ENCODE measurements at places on chromosomes 2 and 18.

- DNase-seq = no peak
Observed at GRCh38 chr2:242048479-242048878, 178.9 kb downstream of the RTP5 start.

DNA sequence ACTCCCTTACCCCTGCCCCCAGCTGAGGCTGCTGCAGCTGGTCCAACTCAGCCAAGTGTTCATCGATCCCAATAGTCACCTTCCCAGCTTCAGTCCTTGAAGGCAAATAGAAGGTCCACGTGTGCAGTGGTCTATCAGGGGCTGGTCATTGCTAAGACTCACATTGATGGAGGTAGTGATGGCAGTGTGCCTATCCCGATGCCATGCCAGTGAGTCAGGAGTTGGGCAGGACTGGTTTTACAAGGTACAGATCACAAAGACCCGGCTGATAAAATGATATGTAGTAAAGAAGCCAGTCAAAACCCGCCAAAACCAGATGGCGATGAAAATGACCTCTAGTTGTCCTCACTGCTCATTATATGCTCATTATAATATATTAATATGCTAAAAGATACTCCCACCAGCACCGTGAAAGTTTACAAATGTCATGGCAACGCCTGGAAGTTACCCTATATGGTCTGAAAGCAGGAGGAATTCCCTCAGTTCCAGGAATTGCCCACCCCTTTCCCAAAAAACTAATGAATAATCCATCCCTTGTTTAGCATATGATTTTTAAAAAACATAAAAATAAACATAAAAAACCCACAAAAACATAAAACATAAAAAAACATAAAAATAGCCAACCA is 2.9 kb upstream of the C2orf80 start:
- no peak for DNase-seq

DNA sequence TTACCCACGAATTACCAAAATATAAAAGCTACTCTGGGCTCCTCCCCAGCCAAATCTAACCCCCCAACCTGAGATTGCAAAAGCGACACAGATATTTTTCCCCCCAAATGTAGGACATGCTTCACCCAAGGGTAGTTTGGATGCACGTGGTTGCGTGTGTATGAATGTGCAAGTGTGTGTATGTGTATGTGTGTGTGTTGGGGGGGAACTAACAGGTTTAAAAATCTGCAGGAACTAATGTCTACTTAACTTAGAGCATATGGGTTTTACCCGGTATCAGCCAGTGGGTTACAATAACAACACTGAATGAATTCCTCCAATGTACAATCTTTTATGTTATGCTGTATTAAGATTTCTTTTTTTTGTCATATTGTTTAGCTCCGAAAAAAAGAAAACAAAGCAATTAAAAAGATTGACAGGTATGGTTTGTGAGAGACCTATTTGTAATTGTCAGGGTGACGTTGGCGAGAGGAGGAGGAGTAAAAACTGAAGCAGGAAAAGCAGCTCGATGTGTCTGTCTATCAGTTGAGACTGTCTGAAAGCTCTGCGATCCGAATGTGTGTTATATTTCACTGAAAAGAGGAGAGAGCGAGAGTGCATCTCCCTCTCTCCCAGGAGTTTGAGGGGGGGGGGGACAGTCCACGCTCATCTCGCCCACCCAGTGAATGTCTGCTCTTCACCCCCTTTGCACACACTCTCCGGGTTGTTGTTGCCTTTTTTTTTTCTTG is at the start of gene TSHZ1:
Gene TSHZ1, plus strand, starts transcription at position 524 of the 728 bp plus-strand sequence. CDS start 1,080 bp downstream, outside the sequence.
- no peak for DNase-seq

DNA sequence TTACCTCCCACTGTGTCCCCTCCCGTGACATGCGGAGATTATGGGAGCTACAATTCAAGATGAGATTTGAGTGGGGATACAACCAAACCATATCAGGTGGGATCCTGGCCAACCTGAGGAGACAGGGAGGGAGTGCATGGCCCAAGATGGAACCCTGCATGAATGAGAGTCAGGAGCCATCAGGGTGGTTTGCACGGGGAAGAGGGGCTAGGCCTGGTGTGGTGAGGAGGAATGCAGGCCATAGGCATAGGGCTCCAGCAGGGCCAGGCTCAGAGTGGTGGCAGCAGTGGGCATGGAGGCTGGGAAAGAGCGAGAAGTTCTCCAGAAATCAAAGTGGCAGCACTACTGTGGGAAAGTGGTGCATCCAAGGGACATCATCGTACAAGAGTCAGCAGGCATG is 74.0 kb upstream of the BCL2L11 start:
- DNase-seq = no peak

- DNase-seq = no peak
Observed at GRCh38 chr2:206158563-206159345, 490 bp downstream of the NDUFS1 start.

- no peak for DNase-seq
Observed at GRCh38 chr2:168174756-168175155, 72.6 kb downstream of the STK39 start.

GRCh38 chr2:17375262-17375661 is 143.0 kb downstream of the RAD51AP2 start:
- DNase-seq = no peak

GRCh38 chr2:27502142-27502541 is 5.5 kb downstream of the GCKR start:
- no peak for DNase-seq

GRCh38 chr2:231467613-231468530 is 3.6 kb upstream of the NCL start:
- DNase-seq = no peak

DNA sequence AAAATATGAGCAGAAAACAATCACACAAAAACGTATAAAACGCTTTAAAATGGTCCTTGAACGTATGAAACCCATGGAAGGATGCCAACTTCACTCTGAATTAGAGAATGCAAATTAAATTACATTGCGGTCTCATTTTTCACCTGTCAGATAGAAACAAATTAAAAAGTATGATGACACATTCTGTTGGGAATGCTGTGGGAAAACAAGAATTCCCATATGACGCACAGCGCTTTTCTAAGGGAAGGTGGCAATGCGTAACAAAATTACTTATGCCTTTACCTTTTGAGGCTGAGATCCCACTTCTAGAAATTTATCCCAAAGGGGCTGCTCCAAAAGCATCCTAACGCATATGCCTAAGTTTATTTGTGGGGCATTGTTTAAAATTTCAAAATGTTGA is 3.8 kb upstream of the RPS7 start:
- DNase-seq = no peak

- DNase-seq = no peak
Observed at GRCh38 chr2:198203336-198204069, 399.1 kb downstream of the PLCL1 start.

DNA sequence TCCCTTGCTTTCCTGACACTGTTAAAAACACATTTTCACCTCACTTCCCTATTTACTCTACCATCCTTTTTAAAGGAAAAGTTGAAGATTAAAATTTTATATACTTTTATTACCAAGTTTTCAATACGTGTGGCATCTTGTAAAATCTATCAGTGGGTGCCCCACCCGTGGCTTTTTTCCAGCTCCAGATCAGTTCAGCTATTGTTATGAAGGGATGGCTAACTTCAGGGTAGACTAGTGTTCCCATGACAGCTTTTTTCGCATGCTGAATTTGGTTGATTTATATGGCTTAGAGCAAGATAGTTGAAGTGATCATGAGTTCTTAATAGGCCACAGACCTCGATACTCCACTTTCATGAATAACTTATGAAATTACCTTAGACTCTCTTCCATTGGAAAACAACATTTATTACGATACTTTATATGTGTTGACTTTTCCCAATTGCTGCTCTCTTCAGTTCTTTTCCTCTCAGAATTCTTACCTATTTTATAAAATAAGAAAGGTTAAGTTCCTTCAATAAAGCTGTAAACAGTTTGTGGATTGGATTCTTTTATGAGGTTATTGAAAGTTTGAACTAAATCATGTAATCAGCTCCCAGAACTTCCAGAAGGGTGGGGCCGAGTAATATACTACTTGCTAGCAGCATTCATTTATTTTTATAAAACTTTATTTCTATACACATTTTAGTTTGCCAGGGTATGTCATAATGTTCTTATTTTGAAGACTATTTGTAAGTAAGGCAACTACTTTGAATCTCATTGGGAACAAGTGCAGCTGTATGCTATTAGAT is 680.9 kb downstream of the SATB2 start:
- DNase-seq = no peak

DNA sequence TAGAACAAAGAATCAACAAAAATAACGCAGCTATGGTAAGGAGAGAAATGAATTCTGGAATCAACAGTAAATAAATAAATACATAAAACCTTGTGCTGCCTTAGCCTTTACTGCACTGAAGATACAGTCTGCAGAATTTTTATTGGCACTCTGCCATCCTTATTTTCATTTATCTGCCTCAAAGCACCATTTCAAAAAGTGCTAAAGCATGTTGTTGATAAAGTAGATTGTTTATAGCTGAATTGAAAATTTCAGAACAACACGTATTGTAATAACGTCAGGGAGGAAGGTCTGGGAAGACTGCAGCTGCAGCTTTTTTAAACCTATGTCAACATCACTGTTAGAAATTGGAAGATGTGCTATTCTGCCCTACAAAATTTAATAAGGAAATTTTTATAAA is 787.2 kb downstream of the PLCL1 start:
- DNase-seq = no peak

- no peak for DNase-seq
Observed at GRCh38 chr2:240182476-240182875, 42.0 kb upstream of the OTOS start.

DNA sequence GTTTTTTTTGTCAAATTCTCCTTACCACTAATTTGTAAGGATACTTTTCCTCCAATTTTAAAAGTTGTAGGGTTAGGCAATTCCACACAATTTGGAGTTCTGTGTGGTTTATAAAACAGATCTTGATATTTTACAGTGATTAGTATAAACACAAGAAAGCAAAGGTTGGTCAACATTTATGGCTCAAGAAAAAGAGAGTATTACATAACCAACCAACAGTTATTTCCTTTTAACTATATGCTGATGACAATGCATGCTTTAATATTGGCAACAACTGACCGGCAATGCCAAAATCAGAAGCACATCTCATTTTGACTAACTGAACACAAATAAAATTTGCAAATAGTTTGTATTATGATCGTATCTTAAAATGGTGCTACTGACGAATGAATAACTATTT is 137.2 kb downstream of the CDH2 start:
- DNase-seq = no peak

- no peak for DNase-seq
Observed at GRCh38 chr2:183291436-183291835, 167.2 kb downstream of the NUP35 start.

GRCh38 chr18:68024716-68025115 is 508.2 kb upstream of the DSEL start:
- no peak for DNase-seq

GRCh38 chr2:211407076-211407475 is 850.7 kb downstream of the CPS1 start:
- no peak for DNase-seq

- DNase-seq = no peak
Observed at GRCh38 chr2:45964223-45964841, 312.9 kb downstream of the PRKCE start.

GRCh38 chr2:145723872-145724271 is 1204.0 kb upstream of the ZEB2 start:
- no peak for DNase-seq

- no peak for DNase-seq
Observed at GRCh38 chr2:11744631-11745394, 1.6 kb upstream of the LPIN1 start.

GRCh38 chr2:42385225-42385624 is 24.2 kb upstream of the COX7A2L start:
- no peak for DNase-seq

DNA sequence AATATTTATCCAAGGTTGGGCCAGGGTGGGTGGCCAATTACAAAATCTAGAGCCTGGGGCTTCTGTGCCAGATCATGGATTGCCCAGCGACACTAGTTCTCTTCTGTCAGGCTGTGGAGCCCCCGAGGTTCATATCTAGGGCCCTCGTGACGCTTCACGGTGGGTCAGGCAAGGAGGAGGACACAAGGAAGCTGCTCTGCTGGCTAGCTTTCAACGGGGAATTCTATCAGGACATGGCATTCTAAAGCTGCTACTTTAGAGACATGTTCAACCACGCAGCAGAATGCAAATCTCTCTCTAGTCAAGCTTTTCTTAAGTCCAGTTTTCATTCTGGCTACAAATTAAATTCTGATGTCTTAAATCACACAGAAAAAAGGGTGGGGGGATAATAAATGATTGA is 180.2 kb downstream of the THADA start:
- DNase-seq = no peak

GRCh38 chr2:35978218-35978617 is 377.4 kb upstream of the CRIM1 start:
- no peak for DNase-seq

GRCh38 chr2:215320679-215321078 is 8.8 kb downstream of the ATIC start:
- DNase-seq = no peak

GRCh38 chr18:46152436-46152807 is 48.2 kb downstream of the HAUS1 start:
- no peak for DNase-seq

DNA sequence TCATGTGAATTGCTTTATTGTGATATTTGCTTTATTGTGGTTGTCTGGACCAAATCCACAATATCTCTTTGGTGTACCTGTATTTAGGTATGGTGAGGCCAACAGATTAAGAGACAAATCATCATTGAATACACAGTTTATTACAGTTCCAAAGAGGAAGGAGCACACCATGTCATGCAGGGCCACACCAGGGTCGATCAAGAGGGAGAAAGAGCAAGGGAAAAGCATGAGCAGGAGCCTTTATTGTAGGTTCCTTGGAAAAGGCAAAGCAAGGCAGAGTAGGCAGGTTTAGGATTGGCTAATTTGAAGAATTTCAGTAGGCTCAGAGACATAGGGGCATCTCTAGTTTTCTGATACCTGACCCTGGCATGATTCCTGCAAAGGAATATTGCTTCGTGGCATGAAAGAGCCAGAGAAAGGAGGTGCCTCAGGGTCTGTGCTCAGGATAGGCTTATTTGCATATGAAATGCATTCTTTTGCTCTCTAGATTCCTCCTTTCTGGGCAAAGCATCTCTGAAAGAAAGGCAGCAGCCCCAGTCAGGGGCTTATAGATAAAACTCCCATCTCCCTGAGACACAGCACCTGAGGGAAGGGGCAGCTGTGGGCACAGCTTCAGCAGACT is 214.2 kb upstream of the ERBB4 start:
- no peak for DNase-seq

DNA sequence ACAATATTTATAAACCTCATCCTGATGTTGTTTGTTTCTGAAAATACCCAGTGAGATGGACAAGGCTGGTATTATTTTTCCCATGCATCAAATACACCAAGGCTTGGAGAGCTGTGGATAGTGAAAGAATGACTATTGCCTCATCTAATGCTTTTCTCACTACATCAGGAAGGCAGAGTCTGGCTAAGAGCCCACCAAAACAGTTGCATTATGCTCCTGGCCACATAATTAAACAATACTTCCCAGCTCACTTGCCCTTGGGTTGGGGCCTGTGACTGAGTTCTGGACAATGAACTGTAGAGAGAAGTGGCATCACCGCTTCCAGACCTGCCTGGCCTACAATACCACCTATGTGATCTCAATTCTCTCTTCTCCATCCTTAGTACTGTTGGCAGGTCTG is 46.4 kb upstream of the REEP1 start:
- no peak for DNase-seq
